ENCODE measurements at places on chromosomes 13 and 19.
A peak's percentile ranks its signal among the peaks of the same experiment; 100 is the strongest.

DNA sequence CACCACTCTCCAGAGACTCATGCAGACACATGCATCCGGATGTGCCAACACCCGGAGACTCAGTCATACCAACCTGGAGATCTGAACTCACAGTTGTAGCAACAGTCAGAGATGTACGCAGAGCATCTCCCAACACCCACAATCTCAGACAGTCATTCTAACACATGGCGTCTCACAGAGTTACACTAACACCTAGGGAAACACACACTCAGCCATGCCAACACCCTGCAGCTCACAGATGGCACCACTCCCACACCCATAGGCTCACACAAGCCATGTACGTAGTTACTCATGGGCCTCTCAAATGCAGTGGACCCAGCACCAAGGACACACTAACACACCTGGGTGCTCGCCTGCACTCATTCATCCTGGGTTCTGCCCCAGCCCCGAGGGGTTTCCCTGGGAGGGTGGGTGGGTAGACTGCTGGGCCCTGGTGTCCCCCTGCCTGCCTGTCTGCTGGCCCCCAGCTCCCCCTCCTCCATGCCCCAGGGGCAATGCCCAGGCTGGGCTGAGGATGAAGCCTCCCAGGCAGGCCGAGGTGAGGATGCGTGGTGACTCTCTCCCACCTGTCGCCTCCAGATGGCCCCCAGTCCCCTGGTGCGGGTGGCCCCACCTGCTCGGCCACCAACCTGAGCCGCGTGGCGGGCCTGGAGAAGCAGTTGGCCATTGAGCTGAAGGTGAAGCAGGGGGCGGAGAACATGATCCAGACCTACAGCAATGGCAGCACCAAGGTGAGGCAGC is 10.0 kb downstream of the PKN1 start:
- peaks cover 74% of the 10 kb centered on the region for H3K36me3 ChIP-seq
- H3K27me3 ChIP-seq: no peaks in the 10 kb centered on the region
- H3K4me1 ChIP-seq: no peaks in the 10 kb centered on the region
- no peak overlapping the region for H3K4me3 ChIP-seq
- H3K27ac ChIP-seq: no peak overlapping the region

DNA sequence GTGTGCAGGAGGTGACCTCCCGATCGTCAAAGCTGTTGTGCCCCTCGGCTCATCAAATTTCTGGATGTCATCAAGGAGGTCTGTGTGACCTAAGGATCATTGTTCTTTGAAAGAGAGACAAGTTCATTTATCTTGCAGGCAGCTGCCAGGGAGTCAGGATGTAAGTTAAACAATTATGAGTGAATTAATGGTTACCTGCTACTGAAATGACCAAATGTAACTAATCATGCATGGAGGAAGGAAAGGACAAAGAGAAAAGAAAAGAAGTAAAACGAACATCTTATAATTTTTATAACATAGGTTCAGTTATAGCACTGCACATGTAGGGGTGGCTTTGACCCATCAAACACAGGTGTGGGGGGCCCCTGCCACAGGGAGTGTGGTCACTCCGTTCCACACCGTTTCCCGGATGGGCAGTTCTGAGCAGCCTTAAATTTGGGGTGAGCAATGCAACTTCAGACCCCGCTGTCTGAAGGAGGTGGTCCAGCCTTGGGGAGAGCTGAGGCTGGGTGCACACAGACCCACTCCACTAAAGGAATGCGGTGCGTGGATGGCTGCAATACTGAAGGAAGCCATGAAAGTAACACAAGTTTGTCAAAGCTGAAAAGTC is 5.3 kb downstream of the CD22 start:
- H3K27me3 ChIP-seq: peaks cover 40% of the 10 kb centered on the region
- H3K36me3 ChIP-seq: no peaks in the 10 kb centered on the region
- DNase-seq: no peak
- H3K4me3 ChIP-seq: no peak overlapping the region
- no peaks in the 10 kb centered on the region for H3K4me1 ChIP-seq
- H3K27ac ChIP-seq: no peak overlapping the region

- H3K27me3 ChIP-seq: no peaks in the 10 kb centered on the region
- peaks cover 15% of the 10 kb centered on the region for H3K36me3 ChIP-seq
- no peak overlapping the region for H3K4me3 ChIP-seq
- no peak for DNase-seq
- no peak overlapping the region for H3K27ac ChIP-seq
These were observed 7.0 kb downstream of the CACTIN start for GRCh38 chr19:3619631-3620012.

DNA sequence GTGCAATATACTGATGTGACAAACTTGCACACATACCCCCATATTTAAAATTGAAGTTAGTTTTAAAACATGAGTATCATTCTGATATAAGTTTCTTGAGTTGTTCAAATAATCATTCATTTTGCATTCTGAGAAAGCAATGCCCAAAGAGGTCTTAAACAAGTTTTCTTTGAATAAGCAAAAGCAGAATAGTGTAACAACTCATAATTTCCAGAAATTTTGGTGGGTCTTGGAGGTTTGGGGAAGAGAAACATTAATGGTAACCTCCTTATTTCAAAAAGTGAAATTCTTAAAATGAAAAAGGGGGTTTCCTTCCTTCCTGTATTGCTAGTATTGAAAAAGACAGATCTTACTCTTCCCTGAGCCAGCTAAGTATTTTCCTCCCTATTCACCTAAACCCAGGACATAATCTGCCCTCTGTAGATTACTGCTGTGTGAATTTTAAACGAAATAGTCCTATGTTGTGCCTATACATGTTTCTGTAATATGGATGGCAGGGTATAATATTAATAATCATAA is 30.4 kb downstream of the SLC25A15 start:
- H3K36me3 ChIP-seq: peaks cover 13% of the 10 kb centered on the region
- H3K27me3 ChIP-seq: no peaks in the 10 kb centered on the region
- no peak overlapping the region for H3K4me3 ChIP-seq
- DNase-seq: no peak

DNA sequence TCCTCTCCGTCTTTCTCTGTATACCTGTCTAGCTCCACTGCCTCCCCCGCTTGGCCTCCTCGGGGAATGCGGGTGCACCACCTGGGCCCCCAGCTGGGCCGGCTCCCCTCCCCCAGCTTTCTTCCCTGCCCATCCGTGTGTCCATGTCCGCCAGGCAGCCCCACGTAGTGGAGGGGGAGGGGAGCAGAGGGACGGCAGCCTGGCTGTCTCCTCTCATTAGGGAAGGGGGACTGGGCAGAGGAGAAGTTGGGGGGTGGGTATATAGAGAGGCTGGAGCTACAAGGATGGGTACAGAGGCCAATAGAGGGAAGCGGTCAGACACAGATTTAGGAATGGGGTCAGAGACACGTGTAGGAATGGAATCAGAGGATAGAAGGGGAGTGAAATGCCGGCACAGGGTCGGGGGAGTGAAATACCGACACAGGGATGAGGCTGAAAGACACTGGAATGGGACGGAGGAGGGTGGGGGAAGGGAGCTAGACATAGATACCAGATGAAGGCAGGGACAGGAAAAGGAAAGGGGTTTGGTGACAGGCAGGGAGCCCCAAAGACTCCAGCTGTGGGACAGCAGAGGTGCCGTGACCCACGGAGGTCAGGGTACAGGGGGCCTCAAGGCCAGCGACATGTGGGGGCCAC is 2.8 kb downstream of the NECTIN2 start:
- H3K36me3 ChIP-seq: peaks cover 16% of the 10 kb centered on the region
- no peak for DNase-seq
- peaks cover 52% of the 10 kb centered on the region for H3K4me1 ChIP-seq
- H3K4me3 ChIP-seq: peak overlapping the region; percentile 94

DNA sequence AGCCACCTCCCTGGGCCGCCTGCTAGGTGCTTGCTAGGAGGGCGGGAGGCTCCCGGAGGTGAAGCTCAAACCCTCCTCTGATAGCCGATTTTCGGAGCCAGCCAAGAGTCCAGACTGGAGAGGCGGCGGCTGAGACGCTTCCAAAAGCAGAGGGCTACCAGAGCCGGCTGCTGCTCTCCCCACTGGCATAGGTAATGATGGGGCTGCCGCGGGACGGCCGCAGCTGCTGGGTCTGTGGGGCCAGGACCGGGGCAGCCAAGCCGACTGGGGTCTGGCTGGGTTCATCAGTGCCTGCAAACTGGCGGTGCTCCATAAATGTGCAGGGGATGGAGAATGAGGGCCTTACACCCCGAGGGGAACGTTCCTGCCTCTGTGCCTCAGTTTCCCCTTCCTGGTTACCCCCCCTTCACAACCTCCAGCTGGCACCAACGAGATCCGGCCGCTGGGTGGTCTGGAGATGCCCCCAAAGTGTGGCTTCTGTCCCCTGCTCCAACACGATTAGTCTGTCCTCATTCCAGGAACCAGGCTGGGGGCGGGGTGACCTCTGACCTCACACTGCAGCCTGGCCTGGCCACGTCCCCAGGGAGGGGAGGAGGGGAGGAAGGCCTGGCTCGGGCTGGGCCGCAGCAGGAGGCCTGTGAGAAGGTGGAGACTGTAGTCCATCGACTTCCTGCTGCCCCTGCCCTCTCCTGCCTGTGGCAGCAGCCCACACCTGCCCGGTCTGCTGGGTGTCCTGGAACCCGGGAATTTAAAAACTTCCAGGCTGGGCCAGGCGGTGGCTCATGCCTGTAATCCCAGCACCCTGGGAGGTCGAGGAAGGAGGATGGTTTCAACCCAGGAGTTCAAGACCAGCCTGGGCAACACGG is 3.8 kb upstream of the WDR18 start:
- H3K27me3 ChIP-seq: peaks cover 33% of the 10 kb centered on the region
- H3K4me3 ChIP-seq: no peak overlapping the region
- no peaks in the 10 kb centered on the region for H3K36me3 ChIP-seq
- no peak overlapping the region for H3K27ac ChIP-seq

GRCh38 chr13:91331047-91331915 is 16.2 kb upstream of the MIR17HG start:
- H3K4me1 ChIP-seq: no peaks in the 10 kb centered on the region
- no peak overlapping the region for H3K4me3 ChIP-seq
- H3K27ac ChIP-seq: no peak overlapping the region
- no peaks in the 10 kb centered on the region for H3K36me3 ChIP-seq
- no peaks in the 10 kb centered on the region for H3K27me3 ChIP-seq

DNA sequence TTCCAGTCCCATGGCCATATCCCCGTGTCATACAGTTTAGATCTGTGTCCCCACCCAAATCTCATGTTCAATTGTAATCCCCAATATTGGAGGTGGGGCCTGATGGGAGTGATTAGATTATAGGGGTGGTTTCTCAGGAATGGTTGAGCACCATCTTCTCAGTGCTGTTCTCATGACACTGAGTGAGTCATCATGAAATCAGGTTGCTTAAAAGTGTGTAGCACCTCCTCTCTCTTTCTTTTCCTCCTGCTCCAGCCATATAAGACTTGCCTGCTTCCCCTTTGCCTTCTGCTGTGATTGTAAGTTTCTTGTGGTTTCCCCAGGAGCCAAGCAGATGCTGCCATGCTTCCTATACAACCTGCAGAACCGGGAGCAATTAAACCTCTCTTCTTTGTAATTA is 197.8 kb downstream of the NALCN start:
- no peak overlapping the region for H3K27ac ChIP-seq
- H3K4me1 ChIP-seq: no peaks in the 10 kb centered on the region
- H3K27me3 ChIP-seq: no peaks in the 10 kb centered on the region
- H3K4me3 ChIP-seq: no peak overlapping the region
- DNase-seq: no peak

- no peak for DNase-seq
- H3K4me3 ChIP-seq: no peak overlapping the region
- H3K36me3 ChIP-seq: no peaks in the 10 kb centered on the region
- no peaks in the 10 kb centered on the region for H3K4me1 ChIP-seq
These were observed 635.0 kb upstream of the SPRY2 start for GRCh38 chr13:80975903-80976302.

DNA sequence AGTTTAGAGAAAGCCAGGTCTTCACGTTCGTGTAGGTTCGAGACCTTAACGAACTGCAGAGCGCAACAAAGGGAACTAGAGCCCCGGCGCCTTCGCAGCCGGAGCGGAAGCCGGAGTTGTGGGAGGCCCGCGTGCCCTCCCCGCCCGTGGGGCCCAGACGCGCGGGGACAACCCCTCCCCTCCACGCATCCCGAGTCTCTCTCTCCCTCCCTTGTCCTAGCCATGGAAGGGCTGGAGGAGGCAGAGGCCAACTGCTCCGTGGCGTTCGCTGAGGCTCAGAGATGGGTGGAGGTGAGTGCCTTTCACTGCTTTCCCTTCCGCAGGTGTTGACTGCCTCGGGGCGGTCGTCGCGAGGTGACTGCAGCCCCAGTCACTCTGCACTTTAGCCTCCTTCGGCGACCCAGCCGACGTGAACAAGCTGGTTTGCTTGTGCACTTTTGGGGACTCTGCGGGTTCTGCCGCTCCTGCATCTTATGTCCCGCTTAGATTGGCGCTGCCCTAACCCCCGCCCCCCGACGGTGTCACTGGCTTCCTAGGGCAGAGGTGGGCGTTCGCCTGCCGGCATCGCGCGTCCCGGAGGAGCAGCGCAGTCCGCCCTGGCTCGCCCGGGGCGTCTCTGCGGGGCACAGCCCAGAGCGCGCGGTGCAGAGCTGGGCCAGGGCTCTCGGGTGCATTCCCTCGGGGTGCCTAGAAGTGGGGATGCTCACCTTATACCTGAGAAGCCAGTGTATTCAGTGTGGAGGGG is 478 bp downstream of the LMO7 start:
- H3K36me3 ChIP-seq: no peaks in the 10 kb centered on the region
- H3K4me3 ChIP-seq: peak overlapping the region; percentile 59
- peak; percentile 69 for DNase-seq

DNA sequence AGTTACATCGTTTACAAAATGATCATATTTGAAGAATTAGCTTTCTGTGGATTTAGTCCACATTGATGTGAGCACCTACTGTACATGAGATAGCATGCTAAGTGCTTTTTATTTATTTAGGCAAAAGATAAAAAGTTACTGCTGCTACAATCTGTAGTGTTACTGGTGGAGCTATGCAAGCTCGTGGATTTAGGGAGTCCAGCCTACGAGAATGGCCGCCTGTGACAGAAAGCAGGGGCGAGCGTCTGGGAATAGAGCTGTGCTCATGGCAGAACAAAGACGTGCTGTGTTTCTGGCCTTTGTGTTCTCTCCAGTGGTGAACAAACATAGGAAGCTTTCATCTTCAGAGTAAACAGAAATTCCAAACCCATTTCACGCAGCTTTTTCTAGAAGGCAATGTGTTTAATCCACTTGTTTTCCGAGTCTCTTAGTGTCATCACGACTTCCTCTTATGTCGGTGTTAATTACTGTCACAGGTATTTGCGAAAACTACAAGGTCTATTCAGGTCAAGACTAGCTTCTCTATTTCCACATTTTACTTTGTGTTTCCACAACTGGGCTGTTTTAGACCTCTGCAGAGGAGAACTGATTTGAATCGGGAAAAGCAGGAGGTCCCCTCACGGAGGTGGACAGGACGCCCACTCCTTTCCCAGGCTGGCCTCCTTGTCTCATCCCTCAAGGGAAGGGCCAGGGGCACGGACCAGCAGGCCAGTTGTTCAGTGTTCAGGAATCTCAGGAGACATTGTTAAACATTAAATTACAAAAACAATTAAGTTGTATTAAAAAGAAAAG is 67.3 kb downstream of the ATP11A start:
- no peak overlapping the region for H3K27ac ChIP-seq
- no peaks in the 10 kb centered on the region for H3K4me1 ChIP-seq
- no peaks in the 10 kb centered on the region for H3K36me3 ChIP-seq
- no peak for DNase-seq
- H3K4me3 ChIP-seq: no peak overlapping the region

Measured in tibial artery (tissue), 4 donors.